ENCODE measurements at places on chromosomes 4 and X.

- H3K4me3 ChIP-seq: no peak overlapping the region
- peaks cover 7% of the 10 kb centered on the region for H3K4me1 ChIP-seq
- DNase-seq: no peak
Measured at GRCh38 chrX:20063153-20063552, 53.6 kb downstream of the MAP7D2 start.

- H3K27ac ChIP-seq: no peak overlapping the region
- no peaks in the 10 kb centered on the region for H3K36me3 ChIP-seq
- DNase-seq: no peak
- H3K27me3 ChIP-seq: no peaks in the 10 kb centered on the region
- H3K4me1 ChIP-seq: peaks cover 19% of the 10 kb centered on the region
Measured at GRCh38 chr4:153421941-153422340, 44.2 kb upstream of the TMEM131L start.

GRCh38 chr4:118817178-118817930, 18.6 kb downstream of the SEC24D start:
- no peak overlapping the region for H3K4me3 ChIP-seq
- no peaks in the 10 kb centered on the region for H3K4me1 ChIP-seq
- no peaks in the 10 kb centered on the region for H3K27me3 ChIP-seq
- H3K27ac ChIP-seq: no peak overlapping the region
- no peak for DNase-seq

DNA sequence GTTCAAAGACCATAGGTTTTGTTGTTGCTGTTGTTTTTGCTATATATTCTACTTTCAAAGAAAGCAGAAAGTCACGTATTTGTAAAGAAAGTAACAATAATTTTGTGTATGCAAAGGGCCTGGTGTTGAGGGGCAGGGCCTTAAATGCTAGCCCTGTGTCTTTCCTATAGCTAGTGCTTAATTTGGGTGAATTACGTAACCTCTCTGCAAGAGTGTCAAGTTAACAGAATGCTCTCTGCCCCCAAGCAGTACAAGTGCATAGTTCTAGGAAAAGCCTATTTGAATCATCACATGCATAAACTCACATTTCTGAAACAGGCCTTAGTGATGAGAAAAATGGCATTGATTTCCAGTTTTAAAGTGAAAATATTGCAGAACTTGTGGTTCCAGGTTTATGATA, 663.6 kb downstream of the STIM2 start:
- H3K4me3 ChIP-seq: no peak overlapping the region
- DNase-seq: no peak
- no peaks in the 10 kb centered on the region for H3K27me3 ChIP-seq
- no peaks in the 10 kb centered on the region for H3K36me3 ChIP-seq
- no peak overlapping the region for H3K27ac ChIP-seq

GRCh38 chr4:15753786-15754185, 24.3 kb upstream of the CD38 start:
- no peaks in the 10 kb centered on the region for H3K4me1 ChIP-seq
- no peaks in the 10 kb centered on the region for H3K27me3 ChIP-seq
- no peak overlapping the region for H3K4me3 ChIP-seq

DNA sequence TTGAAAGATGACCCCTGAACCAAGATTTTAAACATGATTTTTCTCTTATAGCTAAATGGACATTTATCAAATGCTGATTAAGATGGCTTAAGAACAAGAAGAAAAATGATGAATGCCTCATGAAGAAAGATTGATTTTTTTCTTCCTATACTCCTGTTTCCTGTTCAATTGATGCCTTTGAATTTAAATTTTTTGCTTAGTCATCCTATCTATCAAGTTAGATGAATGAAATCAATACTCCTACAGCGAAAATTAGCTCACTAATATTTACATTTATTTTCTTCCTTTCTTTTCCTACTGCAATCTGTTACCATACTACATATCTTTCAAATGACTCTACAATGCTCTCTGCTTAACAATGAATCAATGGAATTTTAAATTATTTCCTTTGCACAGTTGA, 773.6 kb upstream of the DIAPH2 start:
- DNase-seq: no peak
- no peaks in the 10 kb centered on the region for H3K27me3 ChIP-seq
- H3K4me3 ChIP-seq: no peak overlapping the region
- H3K27ac ChIP-seq: no peak overlapping the region
- no peaks in the 10 kb centered on the region for H3K4me1 ChIP-seq
